NCI-H774 (cell line): ENCODE measurements at places on chromosomes 1 and 21.

GRCh38 chr1:60906039-60906438 lies 176.3 kb upstream of the NFIA start:
- no peak for DNase-seq

- no peak for DNase-seq
These were observed 68.3 kb upstream of the KIF26B start for GRCh38 chr1:245086389-245086969.

- DNase-seq = no peak
These were observed 1365.3 kb downstream of the NCAM2 start for GRCh38 chr21:22363504-22363903.

DNA sequence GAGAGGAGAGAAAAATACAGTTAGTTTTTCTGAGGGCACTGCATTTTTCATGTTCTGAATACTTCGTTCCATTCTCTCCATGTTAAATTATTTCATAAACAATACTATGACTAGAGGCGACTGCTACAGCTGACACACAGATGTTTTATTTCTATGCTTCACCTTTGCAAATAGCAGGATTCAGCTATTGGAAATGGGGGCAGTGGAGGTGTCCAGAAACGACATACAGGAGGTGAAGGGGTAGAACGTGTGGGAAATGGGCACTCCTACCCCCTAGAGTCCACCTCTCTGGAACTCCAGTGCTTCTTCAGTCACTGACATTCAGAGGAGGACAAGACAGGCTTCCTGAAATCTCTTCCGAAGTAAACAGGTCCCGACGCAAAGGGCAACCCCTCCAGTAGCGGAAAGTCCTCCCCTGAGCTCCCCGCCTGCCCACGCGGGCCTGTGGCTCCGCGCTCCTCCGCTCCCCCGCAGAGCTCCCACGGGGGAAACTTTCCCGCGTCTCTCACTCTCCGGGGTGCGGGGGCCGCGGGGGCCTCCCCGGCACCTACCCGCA lies 480 bp downstream of the DPYD start:
- no peak for DNase-seq

GRCh38 chr1:209661071-209661470 lies 8.8 kb upstream of the LAMB3 start:
- no peak for DNase-seq

DNA sequence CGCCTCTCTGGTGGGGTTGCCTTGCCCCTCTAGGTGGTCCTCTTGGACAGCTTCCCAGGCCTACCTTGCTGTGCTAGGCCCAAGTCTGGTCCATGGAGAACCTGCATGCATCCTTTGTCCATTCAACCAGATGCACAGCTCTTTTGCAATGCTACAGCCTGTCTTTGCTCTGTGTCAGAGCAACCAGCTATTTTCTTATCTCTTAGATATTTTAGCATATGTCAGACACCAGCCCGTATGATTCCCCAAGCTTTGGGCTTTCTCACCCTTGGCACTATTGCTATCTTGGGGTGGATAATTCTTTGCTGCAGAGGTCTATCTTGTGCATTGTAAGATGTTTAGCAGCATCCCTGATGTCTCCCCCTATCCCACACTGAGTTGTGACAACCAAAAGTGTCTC lies 32.3 kb downstream of the TNN start:
- DNase-seq = no peak

DNA sequence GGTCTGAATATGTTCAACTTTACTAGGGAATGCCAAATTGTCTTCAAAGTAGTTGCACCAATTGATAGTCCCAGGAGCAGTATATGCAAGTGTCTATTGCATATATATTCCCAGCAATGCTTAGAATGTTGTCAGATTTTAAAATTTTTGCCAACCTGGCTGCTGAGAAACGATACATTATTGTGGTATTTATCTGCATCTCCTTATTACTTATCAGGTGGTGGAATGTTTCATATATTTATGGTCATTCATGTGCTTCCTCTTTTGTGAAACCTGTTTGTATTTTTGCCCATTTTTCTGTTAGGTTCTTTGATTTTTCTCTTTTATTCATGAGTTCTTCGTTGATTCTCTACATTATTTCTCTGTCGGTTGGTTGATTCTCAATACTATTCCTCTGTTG lies 39.5 kb downstream of the COLGALT2 start:
- no peak for DNase-seq

DNA sequence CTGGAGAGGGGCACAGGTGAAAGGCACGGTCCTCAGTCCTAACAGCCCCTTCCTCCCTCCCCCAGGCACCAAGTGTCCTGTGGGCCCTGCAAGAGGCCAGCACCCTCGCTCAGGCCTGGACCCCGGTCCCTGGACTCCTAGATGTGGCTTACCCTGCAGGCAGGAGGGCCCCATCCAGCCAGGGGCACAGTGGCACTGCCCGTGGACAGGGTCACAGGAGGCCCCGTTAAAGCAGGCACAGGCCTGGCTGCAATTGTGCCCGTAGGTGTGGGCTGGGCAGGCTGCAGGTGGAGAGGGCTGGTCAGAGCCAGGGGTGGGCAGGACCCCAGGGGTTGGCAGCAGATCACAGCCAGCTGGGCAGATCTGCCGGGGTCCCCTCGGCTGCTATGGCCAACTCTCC lies 44.5 kb downstream of the ARHGEF16 start:
- DNase-seq = no peak

DNA sequence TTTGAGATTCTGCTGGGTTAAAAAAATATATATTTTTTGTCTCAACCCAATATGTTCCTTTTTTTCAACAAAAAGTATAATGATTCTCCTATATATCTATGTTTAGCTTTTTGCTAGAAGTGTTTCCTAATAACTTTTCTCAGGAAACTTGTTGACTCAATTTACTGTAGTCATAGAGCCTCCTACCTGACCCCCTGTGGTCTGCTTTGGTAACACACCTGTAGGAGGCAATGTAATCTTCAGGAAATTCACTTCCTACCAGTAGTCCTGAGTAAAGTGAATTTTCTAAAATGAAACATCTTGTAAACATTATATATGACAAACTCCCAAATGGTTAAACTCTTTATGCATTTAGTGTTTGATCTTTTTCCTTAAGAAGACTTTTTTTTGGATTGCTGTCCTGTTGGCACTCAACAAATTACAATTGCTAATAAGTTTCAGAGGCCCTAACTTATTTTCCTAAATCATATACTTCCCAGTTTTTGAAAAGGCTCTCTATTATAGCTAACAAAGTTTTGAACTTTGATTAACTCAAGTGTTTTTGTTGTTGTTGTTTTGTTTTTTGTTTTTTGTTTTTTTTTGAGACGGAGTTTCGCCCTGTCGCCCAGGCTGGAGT lies 118.3 kb downstream of the OLFML2B start:
- DNase-seq = no peak

DNA sequence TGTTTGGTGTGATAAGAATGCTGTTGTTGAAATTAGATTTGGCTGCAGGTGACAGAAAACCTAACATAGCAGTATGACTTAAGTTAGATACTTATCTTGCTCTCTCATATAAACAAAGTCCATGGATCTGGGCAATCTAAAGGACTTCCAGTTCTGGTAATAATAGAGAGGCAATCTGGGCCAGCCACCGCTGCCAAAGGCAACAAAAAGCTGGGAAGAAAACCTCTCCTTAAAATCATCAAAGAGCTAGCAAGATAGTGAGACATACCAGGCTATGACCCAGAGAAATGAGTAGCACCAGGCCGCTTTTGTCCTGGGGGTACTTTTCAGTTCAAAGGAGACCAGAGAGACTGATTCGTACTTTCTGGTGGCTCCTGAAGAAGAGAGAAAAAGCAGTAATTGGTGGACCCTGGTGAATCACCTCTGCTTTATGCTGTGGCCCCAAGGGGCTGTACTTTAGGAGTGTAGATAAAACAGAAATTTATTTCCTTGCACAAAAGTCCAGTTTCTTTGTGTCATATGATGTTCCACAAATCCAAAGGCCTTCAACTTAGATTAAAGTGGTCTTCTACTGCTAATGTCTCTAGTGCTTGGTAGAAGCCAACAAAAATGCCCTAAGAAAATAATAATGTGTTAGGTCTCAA lies 125.4 kb downstream of the TBX19 start:
- DNase-seq = no peak

GRCh38 chr1:185595835-185596667 lies 138.1 kb upstream of the HMCN1 start:
- DNase-seq = peak; percentile 35
